ENCODE measurements at places on chromosomes 2 and 18.

DNA sequence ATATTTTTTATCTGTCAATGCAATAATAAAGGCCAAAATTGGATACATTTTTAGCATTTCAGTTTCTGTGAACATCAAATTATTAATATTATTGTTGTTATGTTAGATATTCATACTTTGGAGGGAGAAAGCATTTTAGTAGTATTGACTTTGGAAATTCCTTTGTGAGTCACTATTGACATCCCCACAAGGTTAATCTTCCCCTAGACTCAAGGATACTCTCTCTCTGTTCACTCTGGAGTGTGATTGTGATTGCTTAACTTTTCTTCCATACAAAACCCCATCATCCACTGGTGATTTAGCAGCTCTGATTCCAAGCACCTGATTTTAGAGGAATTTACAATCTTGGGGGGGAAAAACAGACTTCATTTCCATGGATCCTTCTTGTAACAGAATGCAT is 352.0 kb downstream of the THSD7B start:
- no peak for DNase-seq

DNA sequence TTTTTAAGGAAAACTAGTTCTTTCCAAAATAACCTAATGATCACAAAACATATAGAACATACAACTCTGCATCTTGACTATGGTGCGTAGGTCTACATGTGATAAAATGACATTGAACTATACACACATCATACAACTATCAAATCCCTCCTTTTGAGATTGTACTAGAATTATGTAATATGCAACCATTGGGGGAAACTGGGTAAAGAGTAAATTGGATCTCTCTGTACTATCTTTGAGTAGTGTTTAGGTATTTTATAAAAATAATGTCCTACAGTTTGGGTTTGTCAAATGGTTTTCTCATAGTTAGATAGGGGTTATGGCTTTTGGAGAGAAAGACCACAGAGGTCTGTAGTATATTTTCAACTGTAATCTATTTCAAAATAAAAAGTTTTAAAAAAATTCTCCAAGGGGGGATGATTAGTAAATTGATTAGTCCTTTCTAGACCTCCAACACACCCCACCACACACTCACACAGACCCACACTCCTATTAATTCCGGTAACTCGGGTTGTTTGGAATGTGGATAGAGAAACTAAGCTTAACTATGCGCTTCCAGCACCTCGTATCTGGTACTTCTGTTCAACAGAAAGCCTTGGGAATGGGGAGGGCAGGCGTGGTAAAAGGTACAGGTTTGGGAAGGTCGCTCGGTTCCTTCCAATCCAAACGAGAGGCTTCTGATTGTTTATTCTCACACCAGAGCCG is 695 bp upstream of the BIRC6 start:
- no peak for DNase-seq

GRCh38 chr2:105294844-105295481 is 34.6 kb downstream of the TGFBRAP1 start:
- peak; percentile 58 for DNase-seq

DNA sequence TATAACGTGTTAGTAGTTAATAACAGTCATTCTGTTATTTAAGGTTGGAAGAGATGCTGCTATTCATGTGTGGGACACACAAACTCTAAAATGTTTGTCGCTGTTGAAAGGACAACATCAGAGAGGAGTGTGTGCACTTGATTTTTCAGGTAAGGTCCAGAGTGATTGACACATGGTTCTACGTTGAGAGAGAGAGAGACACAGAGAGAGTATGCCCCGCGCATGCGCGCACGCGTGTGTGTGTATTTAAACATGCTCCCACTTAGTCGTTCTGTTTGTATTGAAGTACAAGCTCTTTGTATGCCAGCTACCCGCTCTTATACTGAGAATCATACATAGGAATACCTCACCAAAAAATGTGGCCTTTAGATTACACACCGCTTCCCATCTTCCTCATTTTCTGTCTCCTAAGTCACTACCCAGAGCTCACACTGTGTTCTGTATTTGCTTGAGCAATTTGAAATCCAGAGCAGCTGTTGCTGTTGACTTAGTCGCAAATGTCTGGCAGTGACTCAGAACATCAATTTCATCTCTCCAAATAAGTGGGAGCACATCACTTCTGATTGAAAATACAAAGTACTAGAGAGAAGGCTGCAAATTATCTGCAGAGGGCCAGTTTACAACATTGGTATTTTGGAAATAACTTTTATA is 148.1 kb downstream of the EML6 start:
- no peak for DNase-seq

- no peak for DNase-seq
Observed at GRCh38 chr18:30491815-30492551, 550.6 kb downstream of the DSC3 start.

DNA sequence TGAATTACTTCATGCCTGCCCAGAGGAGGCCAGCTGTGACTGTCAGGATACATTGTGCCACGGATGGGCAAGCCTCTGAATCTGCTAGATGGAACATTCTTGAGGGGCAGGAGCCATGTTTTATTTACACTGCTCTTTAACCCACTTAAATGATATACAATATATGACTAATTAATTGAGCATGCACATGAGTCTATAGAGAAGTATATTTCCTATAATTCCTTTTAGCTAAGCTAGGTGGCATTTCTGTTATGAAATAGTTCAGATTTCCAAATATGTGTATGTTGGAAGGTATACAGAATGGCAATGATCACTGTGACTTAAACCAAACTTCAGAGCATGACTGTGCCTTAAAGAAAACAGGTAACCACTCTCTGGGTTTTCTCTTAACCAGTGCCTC is 131.7 kb downstream of the RAB3GAP1 start:
- DNase-seq: no peak

All from NCI-H460 (cell line).